Mucosa of gallbladder (tissue), 1 donor: ENCODE measurements at places on chromosomes 7 and 10. TPM values are rescaled to one million over a fixed set of nuclear protein-coding genes. Genes with fewer than 3 reads are reported as not detected.

PRKG1 gene
- 28.3 TPM for total RNA-seq

CBX3 gene
- 71.9 TPM for total RNA-seq

DNA sequence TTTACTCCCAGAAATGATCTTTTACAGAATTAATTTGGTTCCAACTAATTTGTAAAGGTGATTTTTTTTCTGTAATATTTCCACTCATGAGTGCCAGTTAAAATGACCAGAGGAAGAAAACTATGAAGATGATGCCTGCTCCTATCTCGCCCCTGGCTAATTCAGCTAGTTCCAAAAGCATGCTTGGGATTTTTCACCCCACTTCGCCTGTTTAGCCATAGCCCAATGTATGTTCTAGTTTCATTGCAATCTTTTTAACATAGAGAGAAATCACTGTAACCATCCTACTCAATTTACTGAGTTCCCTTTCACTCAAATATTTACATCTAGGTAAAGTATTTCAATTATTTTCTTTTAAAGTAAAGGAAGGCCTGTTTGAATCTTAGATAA, 23.0 kb upstream of the STK17A start:
- DNase-seq, result no peak

DNA sequence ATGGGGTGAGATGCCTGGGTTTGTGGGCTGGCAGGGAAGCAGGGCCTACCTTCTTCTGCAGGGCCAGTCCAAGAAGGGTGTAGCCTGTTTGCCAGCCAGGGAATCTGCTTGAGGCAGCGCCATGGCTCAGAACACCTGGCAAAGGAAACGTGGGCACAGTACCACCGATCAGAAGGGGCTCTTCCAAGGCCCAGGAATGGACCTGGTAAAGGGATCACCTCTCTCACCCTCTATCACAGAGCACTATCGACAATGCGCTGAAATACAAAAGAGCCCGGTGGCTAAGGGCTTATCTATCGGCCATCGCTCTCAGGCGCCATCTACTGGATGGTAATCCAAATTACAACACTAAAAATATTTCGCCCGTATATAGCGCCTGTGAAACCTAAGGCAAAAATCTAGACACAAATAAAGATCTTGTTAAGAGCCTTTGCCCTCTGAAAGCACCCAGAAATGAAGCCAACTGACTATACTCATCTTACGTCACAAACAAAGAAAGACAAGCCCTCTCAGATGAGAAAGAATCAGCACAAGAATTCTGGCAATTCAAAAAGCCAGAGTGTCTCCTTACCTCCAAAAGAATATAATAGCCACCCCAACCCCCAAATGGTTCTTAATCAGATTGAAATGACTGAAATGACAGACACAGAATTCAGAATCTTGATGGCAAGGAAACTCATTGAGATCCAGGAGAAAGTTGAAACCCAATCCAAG, 217.8 kb upstream of the HPS1 start:
- DNase-seq, result no peak

- peak; percentile 73 for DNase-seq
Measured at GRCh38 chr10:114550756-114551635, 107.1 kb downstream of the ABLIM1 start.

DNA sequence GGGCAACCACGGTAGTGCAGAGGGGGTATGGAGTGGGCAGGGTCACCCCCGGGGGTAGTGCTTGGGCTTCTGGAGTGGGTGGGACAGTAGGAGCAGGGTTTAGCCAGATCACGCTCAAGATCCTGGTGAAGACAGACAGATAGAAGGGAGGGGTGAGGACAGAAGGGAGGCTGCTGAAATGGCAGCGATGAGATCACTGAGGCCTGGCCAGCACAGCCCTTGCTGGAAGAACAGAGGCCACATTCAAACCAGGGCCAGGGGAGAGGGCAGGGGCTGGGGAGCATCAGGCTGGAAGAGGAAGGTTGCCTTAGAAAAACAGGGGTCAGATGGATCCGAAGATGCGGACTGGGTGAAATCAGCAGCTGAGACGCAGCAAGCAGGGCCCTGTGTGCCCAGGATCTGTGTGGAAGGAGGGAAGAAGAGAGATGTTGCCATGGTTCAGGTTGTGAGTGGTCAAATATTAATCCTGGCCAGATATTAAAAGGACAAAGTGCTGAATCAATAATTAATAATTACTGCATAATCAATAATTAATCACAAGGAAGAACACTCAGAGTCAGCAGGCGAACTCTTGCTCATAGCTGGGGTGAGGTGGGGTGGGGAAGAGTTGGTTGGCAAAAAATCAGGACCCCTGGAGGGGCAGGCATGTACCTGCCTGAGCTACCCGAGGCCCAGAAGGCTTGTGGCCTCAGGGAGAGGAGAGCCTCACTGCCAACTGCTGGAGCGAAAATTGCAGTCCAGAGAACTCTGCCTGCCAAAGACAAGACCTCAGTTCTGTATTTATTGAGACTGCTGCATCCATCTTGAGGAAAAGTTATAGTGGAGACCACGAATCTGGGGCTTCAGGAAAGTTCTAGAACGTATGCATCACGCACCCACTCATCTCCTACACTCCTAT, 105.7 kb downstream of the GRB10 start:
- no peak for DNase-seq
